Stimulated activated CD4-positive, alpha-beta T cell treated with anti-CD3 and anti-CD28 coated beads, TNF-alpha, amount 100 ng/mL, for 48 hours (primary cell): ENCODE measurements at places on chromosomes 2 and 18.

- no peak for DNase-seq
Measured at GRCh38 chr2:170006587-170007325, 171.2 kb upstream of the MYO3B start.

DNA sequence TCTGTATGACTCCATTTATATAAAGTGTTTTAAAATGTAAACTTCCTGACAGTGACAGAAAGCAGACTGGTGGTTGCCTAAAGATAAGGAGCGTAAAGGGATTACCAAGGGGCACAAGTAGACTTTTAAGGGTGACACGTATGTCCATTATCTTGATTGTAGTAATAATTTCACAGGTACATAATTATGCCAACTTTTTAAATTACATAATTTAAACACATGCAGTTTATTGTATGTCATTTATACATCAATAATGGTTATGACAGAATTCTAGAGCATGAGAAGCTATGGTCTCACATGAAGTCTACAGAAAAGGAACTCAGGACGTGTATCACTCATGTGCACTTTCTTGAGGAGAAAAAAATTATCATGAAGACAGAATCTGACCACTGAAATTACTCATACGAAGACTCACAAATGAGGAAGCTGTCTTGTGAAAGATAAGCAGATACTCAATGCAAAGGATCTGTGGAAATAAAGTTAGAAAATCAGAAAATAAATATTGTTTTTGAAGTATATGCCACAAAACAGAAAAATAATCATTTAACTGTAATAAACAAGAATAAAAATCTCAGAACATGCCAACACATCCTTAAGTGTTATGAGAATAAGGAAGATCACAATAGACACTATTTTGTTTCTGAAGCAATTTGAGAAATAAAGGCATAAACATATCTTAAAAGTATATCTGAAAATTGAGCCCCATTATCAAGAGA lies 84.4 kb downstream of the TMEM131 start:
- DNase-seq: no peak

DNA sequence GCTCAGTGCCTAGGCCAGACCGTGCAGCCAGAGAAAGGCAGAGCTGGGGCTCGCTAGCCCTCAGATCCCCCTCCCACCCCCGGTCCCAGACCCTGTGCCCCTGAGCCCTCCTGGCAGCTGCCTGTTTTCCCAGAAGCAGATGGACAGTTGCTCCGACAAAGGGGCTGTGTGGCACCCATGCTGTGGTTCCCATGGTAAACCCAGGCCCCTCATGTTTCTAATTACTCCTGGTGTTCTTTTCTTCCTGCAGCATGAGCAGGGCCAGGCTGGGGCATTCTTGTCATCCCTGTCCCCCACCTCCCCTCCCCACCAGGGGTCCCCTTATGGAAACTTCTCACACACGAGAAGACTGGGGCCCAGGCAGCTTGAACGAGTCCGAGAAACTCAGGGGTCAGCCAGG lies 269.6 kb downstream of the HAUS1 start:
- no peak for DNase-seq

GRCh38 chr2:137969418-137969765 lies 5.1 kb downstream of the HNMT start:
- no peak for DNase-seq

DNA sequence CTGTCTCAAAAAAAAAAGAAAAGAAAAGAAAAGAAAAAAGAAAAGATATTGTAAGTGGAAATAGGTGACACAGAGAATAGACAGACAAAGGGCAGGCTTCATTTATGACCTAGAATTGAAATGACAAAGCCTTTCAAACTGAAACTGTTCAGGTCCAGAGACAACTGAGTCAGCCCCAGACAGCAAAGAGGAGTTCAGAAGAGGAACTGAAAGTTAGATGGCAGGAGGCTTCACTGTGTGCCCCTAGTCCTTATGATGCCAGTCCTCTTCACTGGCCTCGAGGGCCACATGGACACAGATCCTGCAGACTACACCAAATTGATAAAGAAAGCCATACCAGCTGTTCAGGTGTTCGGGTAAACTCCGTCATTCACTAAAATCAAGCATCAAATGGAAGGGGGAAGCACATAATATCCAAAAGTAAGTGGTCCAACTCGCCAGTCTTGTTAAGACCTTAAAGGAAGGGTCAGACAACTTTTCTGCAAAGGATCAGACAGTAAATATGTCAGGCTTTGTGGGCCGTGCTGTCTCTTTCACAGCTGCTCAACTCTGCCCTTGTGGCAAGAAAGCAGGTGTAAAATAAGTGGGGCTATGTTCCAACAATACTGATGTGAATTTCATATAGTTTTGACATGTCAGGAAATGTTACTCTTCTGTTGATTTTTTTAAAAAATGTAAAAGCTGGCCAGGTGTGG lies 231.9 kb upstream of the MGAT5 start:
- no peak for DNase-seq

GRCh38 chr18:70288851-70289328 lies at the start of gene SOCS6:
Gene SOCS6 (plus strand): TSS chr18:70289045. CDS start chr18:70324669, 35,624 bp downstream.
- DNase-seq: no peak

DNA sequence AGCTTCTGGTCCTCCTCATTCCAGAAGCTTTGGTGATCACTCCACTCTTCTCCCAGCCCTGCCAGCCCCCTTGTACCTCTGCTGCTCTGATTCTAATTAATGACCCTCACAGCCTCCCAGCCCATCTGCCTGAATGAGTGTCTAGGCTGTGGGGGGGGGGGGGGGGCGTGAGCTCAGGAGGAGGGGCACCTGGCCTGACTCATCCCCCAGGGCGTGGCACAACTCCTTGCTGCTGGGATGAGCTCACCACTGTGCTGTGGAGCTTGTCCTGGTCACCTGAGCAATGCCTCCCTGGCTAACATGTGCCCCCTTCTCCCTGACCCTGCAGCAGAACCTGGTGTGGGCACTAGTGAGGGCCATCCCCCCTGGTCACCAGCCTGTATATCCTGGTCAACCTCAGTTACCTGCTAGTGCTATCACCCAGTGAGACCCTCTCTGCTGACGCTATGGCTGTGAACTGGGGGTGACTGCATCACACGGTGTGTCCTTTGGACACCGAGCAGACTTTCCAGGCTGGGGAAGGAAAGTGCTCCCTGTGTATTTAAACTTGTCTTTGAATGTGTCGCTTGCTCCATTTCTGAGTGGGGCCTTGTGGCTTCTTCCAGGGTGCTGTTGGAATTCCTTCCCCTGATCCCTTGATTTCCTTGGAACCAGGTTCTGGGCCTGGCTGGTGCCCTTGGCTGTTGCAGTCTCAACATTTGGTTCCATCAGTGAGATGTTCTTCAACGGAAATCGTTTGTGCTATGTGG lies 41.5 kb upstream of the PUM2 start:
- DNase-seq: no peak

DNA sequence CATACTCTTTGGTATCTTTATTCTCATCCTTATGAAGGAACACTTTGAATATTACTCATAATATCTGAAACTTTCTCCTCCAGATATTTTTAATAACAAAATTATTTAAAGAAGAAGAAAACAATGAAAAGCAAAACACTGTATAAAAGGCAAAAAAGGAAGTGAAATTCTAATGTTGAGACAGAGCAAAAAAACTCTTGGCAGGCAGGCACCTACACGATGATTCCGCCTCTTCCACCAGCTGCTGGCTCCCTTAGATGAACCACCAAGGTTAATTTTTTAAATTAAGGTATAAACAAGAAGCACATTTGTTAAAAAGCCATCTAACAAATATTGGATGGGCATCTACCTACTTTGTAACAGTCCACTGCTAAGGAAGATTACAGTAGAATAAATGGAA lies 434.7 kb downstream of the EPHA4 start:
- no peak for DNase-seq
